ENCODE measurements at places on chromosomes 3 and 15.

GRCh38 chr3:191696348-191696747, 235.4 kb downstream of the PYDC2 start:
- no peak for DNase-seq

DNA sequence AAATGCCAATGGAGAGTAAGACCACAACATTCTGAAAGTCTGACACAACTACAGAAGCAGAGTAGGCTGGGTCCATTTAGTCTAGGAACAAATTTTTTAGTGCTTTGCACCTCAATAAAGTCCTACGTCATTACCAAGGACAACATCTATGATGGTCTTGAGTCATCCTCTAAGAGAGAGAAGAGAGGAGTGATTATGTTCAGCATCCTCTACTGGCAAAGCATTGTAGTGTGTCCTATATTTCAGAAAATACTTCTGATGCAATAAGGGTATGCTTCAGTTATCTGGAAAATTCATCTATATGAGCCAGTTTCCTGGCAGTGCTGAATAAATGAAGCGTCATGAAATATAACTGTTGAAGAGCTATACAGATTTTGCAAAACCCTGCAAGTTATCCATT, 95.6 kb downstream of the P2RY1 start:
- DNase-seq: no peak

GRCh38 chr15:72970933-72971760, 81.1 kb upstream of the NEO1 start:
- DNase-seq: peak; percentile 5

- DNase-seq: no peak
Observed at GRCh38 chr15:78003539-78004008, 73.9 kb downstream of the TBC1D2B start.

- DNase-seq: no peak
Observed at GRCh38 chr3:112136046-112136445, 3.0 kb upstream of the GCSAM start.

GRCh38 chr3:115385774-115386730, 237.3 kb upstream of the GAP43 start:
- no peak for DNase-seq

GRCh38 chr3:50336452-50337174, 4.0 kb downstream of the RASSF1 start:
- DNase-seq: no peak

DNA sequence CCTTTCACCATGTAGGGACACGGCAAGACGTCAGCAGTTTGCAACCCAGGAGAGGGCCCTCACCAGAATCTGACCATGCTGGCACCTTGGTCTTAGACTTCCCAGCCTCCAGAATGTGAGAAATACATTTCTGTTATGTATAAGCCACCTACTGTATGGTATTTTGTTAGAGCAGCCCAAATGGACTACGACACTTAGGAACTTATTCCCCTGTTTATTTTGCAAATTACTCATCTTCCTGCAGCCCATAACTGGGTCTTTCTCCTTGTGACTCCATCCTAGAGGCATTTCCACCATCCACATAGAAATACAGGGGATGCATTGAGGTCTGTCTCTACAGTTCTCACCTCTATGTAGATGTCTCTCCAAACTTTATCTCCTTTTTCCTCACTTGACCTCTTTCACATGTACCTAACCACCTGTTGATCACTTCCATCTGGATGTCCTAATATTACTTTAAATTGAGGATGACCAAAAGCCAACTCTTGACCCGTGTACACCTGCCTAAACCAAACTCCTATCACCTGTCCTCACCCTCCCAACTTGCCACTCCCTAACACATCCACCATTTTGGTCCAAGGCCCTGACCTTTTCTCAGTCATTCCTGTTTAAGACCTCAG, 406.0 kb upstream of the WNT5A start:
- peak; percentile 47 for DNase-seq

GRCh38 chr15:78210349-78210717, 24.0 kb downstream of the ACSBG1 start:
- no peak for DNase-seq

- no peak for DNase-seq
Observed at GRCh38 chr15:31465083-31465955, 138.7 kb downstream of the KLF13 start.

DNA sequence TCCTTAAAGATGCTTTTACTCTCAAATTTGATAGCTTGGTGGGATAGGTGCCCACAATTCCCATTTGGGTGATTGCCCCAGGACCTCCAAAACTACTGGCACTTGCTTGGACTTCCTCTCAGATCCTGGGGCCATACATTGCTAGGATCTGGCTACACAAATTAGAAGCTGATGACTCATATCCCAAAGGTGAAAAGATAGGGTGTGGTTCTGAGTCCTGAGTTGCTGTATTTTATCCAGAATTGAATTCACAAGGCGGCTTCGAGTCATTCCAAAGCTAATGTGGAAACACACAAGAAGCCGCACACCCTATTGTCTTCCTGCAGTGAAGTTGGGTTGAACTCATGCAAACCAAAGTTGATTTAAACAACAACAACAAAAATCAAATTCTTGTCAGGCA, 53.4 kb downstream of the DUT start:
- DNase-seq: no peak

DNA sequence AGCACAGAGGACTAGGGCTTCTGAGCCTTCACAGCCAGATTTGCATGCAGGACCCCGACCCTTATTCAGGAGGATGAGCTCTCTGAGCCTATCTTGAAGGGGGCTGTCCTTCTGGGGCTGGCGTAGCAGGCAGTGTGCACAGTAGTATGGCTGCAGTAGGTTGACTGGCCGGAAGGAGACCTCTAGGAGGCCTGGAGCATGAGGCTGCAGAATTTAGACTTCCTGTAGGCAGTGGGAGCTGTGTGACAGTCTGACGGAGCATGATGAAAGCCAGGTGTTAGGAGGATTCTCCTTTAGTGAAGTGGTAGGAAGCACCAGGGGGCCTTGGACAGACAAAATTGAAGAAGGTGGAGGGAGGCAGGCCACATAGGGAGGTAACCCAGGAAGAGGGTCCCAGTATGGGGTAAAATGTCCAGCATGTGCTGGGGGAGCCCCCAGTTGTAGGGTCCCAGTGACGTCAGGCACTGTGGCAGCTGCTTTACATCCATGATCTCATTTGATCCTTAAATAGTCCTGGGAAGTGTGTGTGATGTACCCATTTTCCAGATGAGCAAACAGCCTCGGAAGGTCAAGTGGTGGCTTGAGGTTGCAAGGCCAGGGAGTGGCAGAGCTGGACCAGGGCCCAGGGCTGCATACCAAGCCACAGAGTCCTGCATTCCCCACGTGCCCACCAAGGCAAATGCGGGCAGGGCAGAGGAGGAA, 36.1 kb downstream of the SPSB4 start:
- no peak for DNase-seq

DNA sequence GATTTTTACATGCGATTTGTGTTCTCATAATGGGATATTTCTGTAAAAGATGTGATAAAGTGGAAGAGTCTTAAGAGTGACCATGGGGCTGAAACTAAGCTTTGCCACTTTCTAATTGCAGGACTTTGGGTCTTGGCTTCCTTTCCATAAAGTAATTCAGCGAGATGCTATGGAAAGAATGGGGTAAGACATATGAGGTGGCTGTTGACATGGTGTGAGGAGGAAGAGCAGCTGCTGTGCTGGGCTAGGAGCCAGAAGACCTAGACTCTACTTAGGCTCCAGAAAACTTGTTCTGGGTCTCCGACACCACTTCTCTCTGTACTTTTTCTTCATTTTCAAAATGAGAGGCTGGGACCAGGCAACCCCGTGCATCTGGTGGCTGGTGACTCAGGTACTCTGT, 654.5 kb upstream of the CFAP20DC start:
- no peak for DNase-seq

GRCh38 chr3:195839260-195840010, 27.7 kb upstream of the MUC4 start:
- no peak for DNase-seq

DNA sequence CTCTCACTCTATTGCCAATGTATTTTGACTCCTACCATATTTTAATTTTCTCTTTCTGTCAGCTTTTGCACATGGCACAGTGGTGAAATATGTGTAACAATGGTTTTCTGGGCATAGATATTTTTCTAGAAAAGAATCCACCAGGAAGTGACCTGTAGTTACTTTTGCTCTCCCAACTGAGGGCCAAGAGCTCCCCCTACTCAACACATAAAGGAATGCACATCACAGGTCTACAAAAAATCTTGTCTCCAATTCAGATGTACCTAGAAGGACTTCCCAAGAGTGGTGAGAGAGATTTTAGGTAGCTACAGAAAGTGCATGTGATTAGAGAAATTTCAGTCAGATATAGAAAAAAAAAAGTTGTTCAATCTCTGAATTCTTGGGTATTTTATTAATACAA, 15.6 kb downstream of the CPA3 start:
- no peak for DNase-seq

DNA sequence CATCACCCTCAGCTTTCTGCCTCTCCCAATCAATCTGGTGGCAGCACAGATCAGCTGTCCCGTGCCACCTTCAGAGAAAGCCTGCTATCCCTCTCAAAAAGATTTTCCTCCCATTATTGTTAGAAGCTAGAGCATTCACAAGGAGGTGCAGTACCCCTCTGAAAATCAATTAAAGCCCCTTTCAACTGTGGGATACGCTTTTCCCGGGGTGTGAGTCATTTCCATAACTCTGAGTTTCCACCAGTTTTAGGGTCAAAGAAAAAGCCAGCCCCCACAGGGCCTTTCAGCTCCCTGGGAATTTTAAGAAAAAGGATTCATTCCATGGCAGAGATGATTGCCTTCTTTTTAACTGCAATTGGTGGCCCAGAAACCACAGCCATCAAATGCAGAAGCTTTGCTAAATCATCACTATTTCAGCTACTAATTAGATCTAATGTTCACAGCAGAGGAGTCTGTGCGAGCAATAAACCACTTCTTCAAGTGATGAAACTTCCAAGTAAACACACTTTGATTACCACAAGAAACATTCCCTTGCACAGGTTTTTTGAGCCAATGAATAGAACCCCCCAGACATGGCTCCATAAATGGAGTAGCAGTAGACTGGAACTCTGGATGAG, 270.0 kb upstream of the TPRG1 start:
- no peak for DNase-seq

GRCh38 chr15:47796830-47797229, 79.5 kb downstream of the SEMA6D start:
- no peak for DNase-seq

DNA sequence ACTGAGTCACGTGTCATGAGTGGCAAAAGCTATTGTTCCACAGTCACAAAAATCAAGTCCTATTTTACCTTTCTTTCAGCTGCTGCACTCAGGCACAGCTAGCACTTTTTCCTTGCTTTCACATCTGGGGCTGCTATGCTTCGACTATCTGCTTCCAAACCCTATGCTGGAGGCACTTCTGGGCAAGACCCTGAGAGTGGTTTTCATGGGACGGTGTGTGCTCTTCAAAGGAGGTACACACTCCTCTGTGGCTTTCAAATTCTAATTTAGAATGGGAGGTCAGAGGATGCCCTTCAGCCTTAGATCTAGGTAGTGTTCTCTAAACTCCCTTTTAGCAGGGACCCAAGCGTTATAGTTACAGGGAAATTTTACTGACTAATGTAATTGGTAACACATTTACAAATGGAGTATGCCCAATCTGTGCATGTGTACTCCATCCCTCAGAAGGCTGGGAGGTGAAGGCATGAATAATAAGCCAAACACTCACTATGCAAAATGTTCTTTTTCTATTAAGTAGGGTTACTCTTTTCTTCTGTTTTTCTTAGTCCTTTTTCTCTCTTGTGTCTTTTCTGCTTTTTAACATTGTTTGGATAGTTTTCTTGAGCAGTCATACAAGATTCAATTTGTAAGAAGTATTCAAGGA, 188.3 kb downstream of the LSAMP start:
- no peak for DNase-seq

DNA sequence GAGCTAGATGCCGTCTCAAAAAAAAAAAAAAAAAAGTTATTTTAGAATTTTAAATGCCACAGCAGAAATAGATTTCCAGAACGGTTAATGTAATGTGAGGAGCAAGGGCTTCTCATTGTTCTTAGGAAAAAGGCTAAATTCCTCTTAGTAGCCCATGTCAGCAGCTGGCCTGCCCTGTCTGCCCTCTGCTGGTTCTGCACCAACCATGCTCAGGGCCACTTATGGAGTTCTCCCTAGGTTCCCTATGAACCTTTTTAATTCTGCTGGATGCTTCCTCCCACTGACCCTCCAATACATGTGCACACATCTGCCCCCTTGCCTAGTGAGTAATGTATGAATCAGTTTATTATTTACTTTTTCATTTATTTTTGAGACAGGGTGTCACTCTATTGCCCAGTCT, 32.2 kb upstream of the DPPA4 start:
- no peak for DNase-seq

DNA sequence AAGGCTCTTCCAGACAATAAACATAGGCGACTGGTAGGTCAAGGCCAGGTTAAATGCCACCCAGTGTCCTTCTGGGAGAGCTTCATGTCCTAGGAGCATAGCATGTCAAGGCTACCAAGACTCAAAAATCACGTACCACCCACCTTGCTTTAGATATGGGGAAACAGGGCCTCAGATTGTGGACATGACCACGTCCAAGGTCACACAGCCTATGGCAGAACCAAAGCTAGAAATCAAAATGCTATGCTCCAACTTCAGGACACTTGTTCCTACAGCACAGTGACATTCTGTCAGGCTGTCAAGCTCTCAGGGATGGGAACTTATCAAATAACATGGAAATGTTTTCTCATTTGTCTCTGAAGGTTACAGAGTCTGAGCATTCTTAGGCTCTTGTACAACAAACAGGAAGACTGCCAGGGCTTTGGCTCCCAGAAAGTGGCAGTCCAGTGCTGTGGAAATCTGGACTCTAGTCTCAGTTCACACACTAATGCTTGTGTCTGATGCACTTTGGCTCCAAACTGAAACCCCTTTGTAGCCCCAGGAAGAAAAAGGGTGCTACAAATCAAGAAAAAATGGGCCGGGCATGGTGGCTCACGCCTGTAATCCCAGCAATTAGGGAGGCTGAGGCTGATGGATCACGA, 170.4 kb upstream of the LPP start:
- no peak for DNase-seq

- DNase-seq: peak; percentile 24
Observed at GRCh38 chr3:70980646-70981170, 602.8 kb downstream of the FOXP1 start.

DNA sequence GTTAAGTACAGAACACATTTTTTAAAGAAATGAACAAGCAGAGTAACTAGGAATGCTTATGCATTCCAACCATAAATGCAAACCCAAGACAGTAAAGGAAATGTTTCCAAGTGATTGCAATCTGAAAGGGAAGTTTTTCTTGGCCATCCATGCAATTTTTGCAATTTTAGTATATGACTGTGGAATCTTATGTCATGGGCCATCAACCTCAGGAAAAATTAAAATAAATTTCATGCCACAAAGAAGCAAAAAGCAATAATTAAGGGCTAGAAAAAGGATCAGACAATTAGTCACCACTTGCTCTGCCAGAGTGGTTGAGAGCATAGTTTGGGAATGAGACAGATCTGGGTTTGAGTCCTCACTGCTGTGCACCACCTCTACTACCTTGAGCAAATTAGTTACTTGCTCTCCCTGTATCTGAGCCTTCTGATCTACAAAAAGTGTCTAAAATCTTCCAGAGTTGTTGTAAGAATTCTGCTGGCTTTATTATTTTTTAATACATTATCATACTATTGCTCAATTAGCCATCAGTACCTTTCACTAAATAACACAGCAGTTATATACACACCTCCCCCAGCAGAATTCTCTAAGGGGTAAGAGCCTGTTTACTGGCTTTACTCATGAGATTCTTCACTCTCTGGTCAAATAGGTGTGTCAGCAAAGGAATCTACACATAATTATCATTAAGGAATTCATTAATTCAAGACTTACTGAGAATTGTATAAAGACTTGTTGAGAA, 49.7 kb upstream of the FBN1 start:
- DNase-seq: peak; percentile 96

- DNase-seq: no peak
Observed at GRCh38 chr3:30551927-30552326, 54.5 kb upstream of the TGFBR2 start.
